ENCODE measurements at places on chromosomes 16 and 17. TPM values are rescaled to one million over a fixed set of nuclear protein-coding genes. Genes with fewer than 3 reads are reported as not detected.

Gene SNAI3
- total RNA-seq, result 1.9 TPM

Gene CASKIN1
- total RNA-seq, result 0.58 TPM

Gene ITGB4
- 317 TPM for total RNA-seq

GRCh38 chr17:81923302-81924260, 4.0 kb downstream of the MAFG start:
- DNase-seq, result peak; percentile 81

DNA sequence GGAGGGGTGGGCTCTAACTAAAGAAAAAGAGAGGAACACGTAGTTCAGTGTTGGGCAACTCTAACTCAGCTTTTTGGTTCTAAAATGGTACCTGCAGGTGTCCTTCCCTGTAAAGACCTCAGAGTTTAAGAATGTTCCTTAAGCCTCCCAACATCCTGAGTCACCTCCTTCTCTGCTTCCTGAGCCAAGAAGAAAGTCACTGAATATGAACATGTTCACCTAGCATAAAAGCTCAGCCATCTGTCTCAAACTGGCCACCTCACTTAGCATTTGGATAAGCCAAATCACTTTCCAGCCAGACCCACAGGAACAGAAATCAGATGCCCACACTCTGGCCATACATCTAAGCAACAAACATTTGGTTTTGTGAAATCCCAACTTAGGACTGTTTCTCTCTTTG, 3.7 kb downstream of the TMEM98 start:
- no peak for DNase-seq

All from mucosa of gallbladder (tissue), 1 donor.